Fibroblast of skin of left biceps (primary cell): ENCODE measurements at places on chromosomes 12 and 14.
A peak's percentile ranks its signal among the peaks of the same experiment; 100 is the strongest.

DNA sequence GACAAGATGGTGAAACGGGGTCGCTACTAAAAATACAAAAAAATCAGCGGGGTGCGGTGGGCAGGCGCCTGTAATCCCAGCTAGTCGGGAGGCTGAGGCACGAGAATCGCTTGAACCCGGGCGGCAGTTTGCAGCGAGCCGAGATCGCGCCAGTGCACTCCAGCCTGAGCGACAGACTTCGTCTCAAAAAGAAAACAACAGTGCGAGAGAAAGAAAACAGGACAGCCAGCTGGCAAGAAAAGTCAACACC lies 633 bp upstream of the RNU4-2 start:
- no peak for DNase-seq

- peak; percentile 71 for DNase-seq
Measured at GRCh38 chr12:107515446-107515958, 170.1 kb upstream of the PWP1 start.

DNA sequence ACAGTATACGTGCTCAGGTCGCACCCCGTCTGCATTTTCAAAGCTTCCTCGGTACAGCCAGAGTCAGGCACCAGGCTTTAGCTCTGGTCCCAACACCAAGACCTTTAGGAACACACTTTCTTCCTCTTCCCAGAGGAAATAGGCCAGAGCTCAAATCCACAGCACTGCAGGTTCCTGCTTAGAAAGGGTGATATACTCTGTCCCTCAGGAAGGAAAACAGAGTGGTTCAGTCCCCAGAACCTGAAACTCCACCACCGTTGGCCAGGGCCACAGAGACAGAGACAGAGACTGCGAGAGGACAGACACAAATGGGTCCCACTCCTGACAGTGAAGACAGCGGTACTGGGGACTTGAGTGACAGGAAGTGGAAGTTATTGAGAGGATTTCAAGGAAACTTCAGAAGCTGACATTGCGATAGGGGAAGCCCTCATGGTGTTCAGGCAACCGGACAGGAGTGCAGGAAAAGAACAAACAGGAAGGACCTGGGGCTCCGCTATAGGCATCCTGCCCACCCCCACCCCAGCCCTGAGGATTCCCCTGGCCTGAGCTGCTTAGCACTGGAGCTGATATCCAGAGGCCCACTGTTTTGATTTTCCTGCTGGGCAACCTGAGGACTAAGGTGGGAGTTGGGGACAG lies 5.5 kb upstream of the KRT8 start:
- DNase-seq: no peak

GRCh38 chr12:74619884-74620283 lies 82.2 kb downstream of the ATXN7L3B start:
- no peak for DNase-seq

GRCh38 chr12:113850309-113851056 lies 115.6 kb downstream of the RBM19 start:
- DNase-seq: no peak

DNA sequence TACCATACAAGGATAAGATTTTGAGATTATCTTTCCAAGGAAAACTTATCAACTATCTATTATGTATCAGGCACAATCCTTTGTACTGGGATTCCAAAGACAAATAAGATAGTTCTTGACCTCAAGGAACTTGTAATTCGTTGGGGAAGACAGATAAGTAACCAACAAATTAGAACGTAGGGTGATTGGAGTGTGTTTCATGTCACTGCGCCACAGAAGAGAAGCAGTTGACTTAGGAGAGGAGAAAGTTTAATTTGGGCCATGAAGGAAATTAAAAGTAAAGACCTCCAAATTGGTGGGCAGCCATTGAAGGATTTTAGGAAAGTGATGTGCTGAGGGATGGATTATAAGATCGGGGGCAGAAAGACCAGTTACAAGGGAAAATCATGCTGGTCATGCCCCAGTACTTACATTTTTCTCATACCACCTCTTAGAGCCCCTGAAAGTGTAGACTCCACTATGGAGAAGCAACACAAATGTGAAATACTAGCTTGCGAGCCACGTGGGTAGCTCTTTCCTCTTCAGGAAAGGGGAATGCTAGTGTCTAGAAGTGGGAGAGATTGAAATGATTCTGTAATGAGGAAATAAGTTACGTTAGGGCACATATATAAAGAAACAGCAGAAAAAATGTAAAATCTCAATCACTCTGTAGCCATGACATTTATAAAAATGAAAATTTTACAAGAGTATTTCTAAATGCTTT lies 148.7 kb downstream of the ETV6 start:
- no peak for DNase-seq

GRCh38 chr14:104372390-104373054 lies 207.0 kb upstream of the C14orf180 start:
- no peak for DNase-seq

DNA sequence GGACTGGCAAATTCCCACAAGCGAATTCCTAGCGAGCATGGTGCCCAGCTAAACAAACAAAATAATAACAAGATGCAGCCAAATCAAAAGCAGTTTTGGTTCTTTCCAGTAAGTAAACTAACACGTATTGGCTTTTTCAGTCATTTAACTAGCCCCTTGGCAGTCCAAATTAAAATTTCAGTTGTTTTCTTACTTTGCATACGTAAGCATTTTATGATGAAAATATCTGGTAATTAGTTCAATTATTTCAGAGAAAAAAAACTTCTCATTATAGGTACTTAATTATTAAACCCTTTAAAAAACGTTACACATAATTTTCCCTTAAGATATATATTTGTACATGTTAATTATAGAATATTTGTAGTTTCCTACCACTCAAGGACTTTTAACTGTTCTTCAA lies 70.1 kb downstream of the ST8SIA1 start:
- DNase-seq: no peak

DNA sequence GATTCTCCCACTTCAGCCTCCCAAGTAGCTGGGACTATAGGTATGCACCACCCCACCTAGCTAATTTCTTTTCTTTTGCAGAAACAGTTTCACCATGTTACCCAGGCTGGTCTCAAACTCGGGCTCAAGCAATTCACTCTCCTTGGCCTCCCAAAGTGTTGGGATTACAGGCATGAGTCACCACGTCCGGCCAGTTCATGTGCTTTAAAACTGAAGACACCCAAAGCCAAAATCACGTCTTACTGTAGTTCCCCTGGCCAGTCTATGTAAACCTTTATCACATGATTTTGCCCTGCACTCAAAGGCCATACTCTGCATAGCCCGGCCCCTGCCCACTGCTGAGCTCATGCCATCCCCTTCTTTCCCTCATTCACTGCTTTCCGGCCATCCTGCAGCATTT lies 4.5 kb downstream of the ALKBH2 start:
- DNase-seq: no peak

- no peak for DNase-seq
Measured at GRCh38 chr12:13124656-13125505, 21.4 kb upstream of the GSG1 start.

- no peak for DNase-seq
Measured at GRCh38 chr14:50688875-50689274, 20.8 kb upstream of the SAV1 start.

DNA sequence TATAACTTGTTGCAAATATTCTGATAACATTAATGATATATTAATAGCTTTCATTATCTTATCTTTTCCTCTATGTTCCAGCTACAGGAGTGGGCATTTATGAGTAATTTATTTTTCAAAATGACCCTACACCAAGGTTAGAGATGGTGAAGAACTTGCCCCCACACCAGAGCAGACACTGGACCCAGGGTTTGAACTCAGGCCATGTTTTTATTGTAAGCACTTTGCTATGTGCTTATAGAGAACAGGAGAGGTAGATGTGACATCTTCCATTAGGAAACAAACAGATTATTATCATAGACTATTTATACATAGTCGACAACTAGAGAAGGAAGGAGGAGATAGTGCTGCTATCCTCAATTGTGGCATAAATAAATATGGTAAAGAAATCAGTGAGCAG lies 265.2 kb downstream of the EGLN3 start:
- DNase-seq: no peak

- no peak for DNase-seq
Measured at GRCh38 chr12:2654311-2654710, 140.5 kb upstream of the FKBP4 start.

GRCh38 chr12:88329833-88330232 lies 187.7 kb downstream of the TMTC3 start:
- DNase-seq: no peak

- no peak for DNase-seq
Measured at GRCh38 chr12:118259079-118259478, 113.6 kb downstream of the TAOK3 start.

GRCh38 chr12:92065018-92065499 lies 80.6 kb downstream of the BTG1 start:
- DNase-seq: no peak

GRCh38 chr14:69532561-69533340 lies 41.9 kb downstream of the CCDC177 start:
- no peak for DNase-seq

DNA sequence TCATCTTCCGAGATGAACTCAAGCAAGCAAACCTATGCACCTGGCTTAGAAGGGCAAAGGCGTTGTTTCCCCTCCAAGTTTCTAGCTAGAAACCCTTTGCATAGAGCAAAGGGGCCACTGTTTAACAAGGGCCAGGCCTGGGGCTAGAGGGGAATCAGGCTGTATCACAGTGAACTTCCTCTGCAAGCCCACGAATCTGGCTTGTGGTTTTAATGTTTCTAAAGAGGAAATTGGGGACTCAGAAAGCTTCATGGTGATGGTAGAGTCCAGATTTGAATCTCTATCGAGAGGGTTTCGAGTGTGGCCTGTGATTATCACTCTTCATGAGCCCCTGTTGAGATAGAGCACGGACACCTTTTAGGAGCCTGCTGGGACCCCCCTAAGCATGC lies 189.9 kb downstream of the VRK1 start:
- no peak for DNase-seq

DNA sequence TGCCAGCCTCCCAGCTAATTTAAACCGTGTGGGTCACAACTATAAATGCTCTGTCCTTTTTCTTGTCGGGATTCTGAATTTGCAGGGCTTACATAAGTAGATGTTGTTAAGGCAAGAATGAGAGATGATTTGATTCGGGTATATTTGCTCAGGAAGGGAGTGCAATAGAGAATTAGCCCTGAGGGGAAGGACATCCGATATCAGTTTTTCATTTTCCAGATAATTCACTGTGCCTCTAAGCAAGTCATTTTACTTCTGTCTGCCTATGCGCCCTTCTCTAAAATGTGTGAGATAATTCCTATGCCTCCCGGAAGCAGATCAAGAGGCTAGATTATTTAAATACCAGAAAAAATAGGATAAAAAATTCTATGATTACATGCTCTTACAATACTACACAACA lies 300.5 kb downstream of the RMST start:
- no peak for DNase-seq

DNA sequence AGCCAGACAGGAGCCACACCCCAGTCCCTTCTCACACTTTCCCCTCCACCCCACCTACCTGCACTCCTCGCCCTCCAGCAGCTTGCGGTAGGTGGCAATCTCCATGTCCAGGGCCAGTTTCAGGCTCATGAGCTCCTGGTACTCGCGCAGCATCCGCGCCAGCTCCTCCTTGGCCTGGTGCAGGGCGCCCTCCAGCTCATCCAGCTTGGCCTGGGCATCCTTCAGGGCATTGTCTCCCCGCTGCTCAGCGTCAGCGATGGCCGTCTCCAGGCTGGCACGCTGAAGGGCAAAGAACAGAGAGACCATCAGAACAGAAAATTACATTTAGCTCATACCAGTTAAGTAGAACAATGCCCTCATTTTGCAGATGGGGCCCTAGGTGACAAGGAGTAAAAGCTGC lies 5.5 kb downstream of the KRT74 start:
- DNase-seq: no peak

DNA sequence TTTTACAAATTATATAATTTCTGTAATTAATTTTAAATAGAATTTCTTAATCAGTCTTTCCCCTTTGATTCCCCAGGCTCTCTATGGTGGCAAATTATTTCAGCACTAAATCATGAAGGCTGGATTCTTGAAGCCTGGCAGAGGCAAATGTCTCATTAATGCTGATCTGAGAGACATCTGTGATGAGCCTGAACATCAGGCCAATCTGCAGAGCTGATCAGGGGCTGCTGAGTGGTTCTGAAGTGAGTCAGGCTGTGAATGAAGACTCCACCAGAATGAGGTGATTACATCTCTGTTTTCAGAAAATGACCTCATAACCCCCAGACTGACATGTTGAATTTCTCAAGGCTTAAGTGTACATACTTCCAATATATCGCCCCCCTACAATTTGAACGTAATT lies 124.2 kb upstream of the MIS18BP1 start:
- DNase-seq: no peak

- DNase-seq: no peak
Measured at GRCh38 chr12:1844661-1845409, 24.5 kb downstream of the LRTM2 start.

GRCh38 chr14:63361790-63362189 lies 43.1 kb upstream of the GPHB5 start:
- DNase-seq: no peak
